ENCODE measurements at places on chromosomes 7 and 10. TPM values are rescaled to one million over a fixed set of nuclear protein-coding genes. Genes with fewer than 3 reads are reported as not detected.

- DNase-seq: no peak
Observed at GRCh38 chr7:99994819-99995218, 19.0 kb upstream of the AZGP1 start.

DNA sequence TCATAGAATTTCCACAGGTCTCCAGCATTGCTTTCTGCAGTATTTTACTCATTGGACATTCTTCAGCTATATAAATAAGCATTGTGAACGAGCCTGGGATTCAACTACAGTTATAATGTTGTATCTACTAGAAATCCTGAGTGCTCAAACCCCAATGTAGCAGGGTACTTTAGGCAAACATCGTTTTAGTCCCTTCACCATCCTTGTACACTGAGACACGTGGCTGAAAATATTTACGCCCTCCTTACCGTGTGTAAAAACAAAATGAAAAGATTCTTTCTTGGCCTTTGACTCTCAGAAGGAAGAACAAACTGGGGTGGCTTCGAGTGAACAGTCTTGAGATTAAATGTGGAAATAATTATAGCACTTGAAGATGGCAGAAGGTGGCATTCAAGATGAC is 25.2 kb downstream of the CDK6 start:
- no peak for DNase-seq

DNA sequence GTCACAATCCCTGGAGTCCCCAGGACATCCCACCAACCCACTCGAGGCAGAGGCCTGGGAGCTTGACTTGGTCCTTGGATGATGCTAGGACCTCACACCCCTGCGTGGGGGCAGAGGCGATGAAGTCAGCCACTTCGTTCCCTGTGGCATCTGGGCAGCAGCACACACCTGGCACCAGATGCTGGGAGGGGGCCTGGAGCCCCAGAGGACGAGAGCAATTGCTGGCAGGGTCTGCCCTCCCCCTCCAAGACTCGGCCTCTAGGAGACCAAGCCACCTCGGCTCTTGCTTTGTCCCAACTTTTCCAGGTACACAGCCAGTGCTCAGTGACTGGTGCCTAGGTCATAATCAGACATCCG is 39.1 kb downstream of the DPYSL4 start:
- no peak for DNase-seq

DNA sequence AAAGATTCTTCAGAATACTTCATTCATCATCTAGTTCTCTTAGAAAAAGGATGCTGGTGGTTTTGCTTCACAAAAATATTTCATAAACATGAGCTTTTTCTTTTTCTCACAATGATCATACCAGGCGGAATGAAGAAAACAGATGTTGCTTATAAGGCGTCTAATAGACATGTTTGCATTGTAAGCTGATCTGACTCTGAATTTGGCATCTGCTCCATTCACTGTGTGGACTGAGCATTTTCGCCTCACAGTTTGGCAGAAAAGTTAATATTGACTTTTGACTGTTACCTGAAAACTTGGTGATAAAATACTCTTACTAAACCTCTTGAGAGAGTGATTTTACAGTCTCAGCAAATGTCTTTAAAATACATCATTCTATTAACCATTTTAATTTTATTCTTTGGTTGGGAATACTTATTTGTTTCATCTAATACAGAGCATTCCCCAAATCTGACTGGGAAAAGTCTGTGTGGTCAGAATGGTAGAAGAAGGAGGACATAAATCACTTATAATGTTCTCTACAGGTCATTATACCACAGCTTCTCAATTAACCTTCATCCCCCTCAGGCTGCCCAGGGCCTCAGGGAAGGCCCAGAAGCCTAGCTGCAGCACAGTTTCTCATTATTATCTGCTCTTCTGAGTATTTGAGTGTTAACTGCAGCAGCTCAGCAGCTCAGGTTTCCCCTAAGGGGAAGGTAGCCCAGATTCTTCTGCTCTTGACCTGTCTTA is 121.6 kb upstream of the KAT6B start:
- DNase-seq: no peak

DNA sequence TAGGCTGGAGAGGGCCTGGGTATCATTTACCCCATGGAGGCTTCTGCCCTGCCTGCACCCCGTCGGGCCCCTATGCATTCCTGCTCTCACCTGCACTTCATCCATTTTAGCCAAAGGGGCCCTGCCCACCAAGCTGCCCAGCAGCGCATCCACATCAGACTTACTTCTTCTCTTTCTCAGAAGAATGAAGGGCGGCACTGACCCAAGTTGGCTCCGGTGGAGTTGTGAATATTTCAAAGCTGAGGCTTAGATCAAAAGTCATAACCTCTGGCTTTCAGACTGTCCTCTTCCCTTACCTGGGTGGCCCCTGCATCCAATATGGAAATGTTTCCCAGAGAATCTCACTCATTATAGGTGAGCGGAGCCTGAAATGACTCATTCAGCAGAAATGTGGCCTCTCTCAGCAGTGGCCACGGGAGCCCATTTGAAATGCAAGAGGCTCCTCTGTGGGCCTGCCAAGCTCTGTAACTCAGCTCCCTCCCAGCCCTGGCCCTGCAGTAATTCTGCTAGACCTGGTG is 117.6 kb upstream of the TCF7L2 start:
- DNase-seq: no peak

DNA sequence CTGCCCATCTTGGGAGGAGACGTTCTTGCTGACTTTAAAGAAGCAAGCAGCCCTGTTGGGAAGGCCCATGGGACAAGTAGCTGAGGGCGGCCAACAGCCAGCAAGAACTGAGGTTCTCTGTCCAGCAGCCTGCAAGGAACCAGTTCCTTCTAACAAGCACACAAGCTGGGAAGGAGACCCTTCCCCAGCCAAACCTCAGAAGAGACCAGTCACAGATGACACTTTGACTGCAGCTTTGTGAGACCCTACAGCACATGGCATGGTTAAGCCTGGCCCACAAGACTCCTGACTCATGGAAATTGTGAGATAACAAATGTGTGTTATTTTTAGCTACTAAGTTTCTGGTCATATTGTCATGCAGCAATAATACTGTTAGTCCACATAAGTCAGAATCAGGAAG is 99.9 kb downstream of the PRLHR start:
- no peak for DNase-seq

GRCh38 chr7:8018961-8019360 is 50.4 kb downstream of the GLCCI1 start:
- DNase-seq: no peak

DNA sequence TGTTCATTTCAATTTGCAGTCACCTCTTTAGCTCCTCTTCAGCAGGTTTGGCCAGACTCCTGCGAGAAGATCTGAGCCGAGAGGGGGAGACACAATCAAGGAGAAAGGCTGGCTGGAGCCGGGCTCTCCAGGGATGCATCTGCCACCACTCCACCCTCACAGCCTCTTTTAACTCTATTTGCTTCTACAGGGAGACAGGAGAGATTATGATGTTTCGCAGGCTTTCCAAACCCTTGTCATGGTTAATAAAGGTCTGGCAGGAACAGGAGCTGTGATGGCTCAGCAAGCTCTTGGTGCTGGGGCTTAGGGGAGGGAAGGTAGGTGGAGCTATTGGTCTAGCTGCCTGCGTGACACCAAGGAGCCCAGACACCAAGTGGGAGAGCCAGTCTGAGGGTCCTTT is 448.1 kb upstream of the PODXL start:
- DNase-seq: peak; percentile 18

DNA sequence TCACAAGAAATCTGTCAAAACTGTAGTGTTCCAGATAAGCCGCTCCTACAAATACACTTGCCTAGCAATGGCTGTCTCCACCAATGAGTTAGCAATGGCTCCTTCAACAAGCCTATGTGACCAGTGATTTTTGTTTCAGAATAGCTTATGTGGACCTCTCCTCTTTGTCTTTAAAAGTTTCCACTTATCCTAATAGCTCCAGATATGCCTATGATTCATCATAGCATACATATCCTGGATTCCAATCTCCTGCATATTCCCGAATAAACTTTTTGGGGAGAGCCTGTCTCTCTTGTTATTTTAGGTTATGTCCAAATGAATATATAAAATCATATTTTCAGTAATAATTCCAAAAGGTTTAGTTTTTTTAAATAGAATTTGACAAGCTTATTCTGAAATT is 510.6 kb downstream of the ARL4A start:
- no peak for DNase-seq

DNA sequence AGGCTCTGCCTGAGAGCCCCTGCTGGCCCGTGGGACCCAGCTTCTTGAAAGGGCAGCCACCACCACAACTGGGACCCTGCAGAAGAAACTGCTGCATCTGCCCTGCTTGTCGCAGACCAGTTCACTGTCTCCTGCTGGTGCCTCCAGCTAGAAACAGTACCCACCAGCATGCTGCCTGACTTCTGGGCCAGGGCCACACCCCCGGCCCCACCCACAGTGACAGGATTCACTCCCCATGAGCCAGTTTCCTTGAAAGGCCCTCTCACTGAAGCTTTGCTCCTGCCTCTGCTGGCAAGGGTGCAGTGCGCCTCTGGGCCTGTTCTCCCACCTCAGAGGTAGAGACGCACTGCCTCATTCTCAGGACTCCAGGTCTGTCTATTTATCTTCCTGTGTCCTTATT is 32.4 kb downstream of the ANXA11 start:
- no peak for DNase-seq

GRCh38 chr7:41882256-41882655 is 179.4 kb upstream of the INHBA start:
- DNase-seq: no peak

- no peak for DNase-seq
Observed at GRCh38 chr10:90837486-90837885, 20.4 kb downstream of the HTR7 start.

- DNase-seq: no peak
Observed at GRCh38 chr10:46516660-46517416, 39.6 kb downstream of the GPRIN2 start.

GRCh38 chr10:34809796-34810195 is 5.3 kb downstream of the PARD3 start:
- DNase-seq: no peak

DNA sequence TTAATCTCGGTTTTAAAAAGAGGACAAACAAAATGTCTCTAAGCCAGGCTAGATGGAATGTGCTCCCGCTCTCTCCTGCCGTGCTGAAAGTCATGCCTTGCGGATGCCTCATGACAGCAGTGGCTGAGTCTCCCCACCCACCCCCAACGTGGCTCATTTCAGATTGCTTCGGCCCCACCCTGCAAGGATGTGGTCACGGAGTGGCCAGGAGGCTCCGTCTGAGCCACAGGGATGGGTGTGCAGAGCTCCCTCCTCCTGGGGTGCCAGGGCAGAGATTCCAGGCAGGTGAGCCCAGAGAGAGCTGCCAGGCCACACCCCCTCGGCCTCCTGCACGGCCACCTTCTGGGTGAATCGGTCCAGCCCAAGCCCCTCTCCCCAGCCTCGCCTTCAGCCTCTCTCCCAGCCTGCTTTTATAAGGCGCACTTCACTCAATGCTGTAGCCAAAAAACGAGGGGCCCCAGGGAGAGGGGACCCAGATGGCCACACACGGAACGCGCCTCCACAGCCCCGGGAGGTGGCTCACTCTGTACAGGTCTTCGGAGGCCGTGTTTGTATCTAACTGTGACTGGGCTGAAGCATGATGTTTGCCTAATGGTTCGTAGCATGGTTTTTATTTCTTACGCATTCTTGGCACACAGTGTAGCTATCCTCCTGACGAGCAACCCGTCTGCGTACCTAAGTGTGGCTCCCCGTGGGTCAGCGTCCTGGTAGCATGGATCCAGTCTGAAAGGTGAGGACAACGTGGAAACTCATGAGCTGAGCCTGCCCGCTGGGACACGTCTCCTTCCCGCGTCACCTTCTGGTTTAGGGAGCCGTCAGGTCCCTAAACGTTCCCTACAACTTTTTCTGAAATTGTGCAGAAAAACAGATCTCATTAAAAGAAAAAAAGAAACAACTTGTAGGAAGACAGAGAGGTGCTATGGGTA is 413.8 kb upstream of the FOXK1 start:
- DNase-seq: no peak

DNA sequence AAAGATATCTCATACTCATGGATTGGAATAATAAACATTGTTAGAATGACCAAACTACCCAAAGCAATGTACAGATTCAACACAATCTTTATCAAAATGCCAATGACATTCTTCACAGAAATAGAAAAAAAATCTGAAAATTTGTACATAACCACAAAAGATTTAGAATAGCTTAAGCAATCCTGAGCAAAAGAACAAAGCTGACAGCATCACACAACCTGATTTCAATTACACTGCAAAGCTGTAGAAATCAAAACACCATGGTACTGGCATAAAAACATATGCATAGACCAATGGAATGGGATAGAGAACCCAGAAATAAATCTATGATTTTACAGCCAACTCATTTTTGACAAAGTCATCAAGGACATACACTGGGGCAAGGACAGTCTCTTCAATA is 130.0 kb upstream of the TMEM72 start:
- no peak for DNase-seq

DNA sequence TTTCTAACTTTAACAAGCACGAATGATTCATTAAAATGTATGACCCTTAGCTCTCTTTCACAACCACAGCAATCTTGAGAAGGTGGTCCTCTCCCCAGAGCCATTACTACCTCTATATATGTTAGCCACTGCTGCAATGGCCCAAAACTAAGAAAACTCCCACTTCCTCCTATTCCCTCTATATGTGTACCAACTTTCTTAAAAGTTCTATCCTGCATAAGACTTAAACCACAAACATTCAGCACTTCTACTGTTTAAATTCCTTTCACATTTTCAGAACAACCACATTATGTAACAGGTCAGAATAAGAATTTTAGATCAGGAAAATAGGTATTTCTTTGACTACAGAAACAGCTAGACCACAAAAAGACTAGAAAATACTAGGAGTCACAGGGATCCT is 36.2 kb downstream of the WASL start:
- no peak for DNase-seq

- DNase-seq: no peak
Observed at GRCh38 chr7:142120524-142120923, 9.0 kb downstream of the MGAM2 start.

DNA sequence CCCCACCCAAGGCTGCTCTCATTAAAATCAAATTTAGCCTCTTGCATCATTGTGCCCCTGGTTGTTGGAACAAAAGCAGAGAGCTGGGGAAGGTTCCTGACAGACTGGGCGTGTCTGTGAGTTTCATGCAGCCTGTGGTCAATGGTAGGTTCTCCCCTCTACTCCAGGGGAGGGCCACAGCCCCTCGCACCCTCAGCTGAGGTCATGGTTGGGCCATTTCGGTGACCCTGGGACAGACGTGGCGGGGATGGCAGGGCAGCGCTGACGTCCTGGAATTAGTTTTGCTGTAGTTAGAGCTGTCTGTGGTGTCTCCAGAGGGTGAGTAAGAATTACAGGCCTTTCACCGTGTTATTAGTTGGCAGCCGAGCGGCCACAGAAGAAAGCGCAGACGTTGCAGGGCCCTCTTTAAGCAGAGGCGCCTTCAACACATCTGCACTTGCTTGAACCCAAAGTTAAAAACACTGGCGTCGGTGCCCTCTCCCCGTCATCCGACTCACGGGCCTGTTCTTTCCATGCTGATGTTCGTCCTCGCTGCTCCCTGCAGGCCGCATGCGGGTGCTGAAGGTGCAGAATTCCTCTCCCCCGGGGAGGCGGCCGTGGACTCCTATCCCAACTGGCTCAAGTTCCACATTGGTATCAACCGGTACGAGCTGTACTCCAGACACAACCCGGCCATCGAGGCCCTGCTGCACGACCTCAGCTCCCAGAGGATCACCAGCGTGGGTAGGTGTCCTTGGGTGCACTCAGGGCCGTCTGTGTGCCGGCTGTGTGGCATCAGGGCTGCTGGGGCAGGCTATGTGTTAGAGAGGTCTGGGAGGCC is 2.8 kb downstream of the FAM20C start:
- no peak for DNase-seq

- DNase-seq: no peak
Observed at GRCh38 chr7:85686401-85687181, 499.7 kb upstream of the SEMA3D start.

ZNF853 gene
- total RNA-seq: 10.4 TPM

WDFY4 gene
- total RNA-seq: 1.3 TPM

FAM237B gene
- total RNA-seq: not detected

ALOX5 gene
- total RNA-seq: 1.6 TPM

OR9A2 gene
- not detected for total RNA-seq

CALHM1 gene
- not detected for total RNA-seq

CPEB3 gene
- total RNA-seq: 16.4 TPM
